H7 (cell line): ENCODE measurements at places on chromosomes 11 and 22.

DNA sequence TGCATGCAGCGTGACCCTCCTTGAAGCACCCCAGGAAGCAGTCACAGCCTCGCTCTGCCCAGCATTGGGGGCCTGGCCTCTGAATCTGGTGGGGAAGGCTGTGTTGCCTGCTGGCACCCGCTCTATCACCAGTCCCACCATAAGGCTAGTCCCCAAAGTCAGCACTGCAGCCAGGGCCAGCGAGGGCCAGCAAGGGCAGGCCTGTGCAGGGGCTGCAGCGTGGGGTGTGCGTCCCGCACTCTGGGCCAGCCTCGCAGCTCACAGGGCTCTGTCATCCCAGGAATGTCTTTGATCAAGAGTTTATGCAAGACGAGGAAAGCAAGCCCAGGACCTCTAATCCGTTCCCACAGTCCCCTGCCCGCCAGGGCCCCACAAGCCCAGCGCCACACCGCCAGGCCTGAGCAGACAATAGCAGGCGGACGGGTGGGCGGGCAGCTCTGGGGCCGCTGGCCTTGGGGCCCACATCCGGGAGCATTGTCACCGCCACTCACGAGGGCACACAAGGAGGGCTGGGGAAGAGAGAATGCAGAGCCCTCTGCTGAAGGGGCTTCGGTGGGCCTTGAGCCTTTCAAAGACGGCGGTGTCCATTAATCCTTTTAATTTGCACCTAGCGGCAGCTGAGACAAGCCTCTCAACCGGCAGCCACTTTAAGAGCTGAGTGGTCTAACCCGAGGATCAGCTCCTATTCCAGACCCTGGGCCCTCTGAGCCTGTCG lies 17.1 kb downstream of the LTO1 start:
- peak; percentile 95 for DNase-seq

DNA sequence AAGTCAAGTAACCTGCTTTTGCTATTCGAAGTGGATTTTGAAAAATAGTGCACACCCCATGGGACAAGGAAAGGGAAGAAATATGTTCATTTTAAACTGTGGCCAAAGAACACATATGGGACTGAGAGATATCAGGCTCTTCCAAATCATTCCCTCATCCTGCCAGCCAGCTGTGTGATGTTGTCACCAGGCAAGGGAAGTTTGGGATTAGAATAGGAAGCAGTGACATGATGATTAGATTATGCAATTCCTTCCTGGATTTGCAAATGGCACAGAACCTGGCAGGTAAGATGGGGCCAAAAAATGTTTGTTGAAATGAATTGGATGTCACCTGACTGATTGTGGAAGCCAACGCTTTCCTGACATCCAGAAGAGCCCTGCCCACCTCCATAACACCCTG lies 4.9 kb upstream of the SCN3B start:
- DNase-seq, result no peak

- peak; percentile 72 for DNase-seq
Measured at GRCh38 chr22:17217179-17217578, 2.1 kb downstream of the ADA2 start.

DNA sequence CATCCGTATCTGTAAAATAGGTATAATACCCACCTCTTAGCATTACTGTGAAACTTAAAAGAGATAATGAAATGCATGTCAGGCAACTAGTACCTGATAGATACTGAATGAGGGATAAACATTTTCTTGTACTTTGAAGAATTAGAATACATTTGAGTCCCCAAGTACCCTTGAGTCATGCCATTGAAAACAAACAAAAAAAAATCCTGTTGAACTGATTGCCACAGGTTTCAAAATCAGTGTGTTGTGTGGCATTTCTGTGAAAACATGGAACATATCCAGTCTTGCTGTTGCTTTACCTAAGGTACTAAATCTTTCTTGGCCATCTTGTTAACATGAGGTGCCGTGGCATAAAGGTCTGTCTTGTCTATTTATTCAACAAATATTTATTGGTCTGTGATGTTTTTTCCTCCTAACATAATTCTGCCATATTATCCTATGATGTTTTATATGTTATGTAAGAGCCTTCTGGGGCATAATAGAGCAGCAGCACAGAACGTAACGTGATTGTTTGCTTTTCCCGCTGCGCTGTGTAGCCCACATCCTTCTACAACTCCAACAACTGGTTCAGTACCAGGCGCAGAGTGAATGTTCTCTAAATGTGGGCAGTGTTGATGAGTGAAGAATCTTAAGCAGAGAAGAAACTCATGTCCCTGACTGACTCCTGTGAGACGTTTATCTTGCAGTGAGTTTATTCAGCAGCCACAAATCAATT lies 79.3 kb upstream of the RAB1B start:
- DNase-seq, result no peak

- peak; percentile 32 for DNase-seq
Measured at GRCh38 chr11:123704341-123704740, 37.1 kb downstream of the ZNF202 start.

- peak; percentile 67 for DNase-seq
Measured at GRCh38 chr11:68043029-68043348, 4.2 kb downstream of the TCIRG1 start.

GRCh38 chr11:78209478-78209877 lies 20.8 kb downstream of the USP35 start:
- no peak for DNase-seq

DNA sequence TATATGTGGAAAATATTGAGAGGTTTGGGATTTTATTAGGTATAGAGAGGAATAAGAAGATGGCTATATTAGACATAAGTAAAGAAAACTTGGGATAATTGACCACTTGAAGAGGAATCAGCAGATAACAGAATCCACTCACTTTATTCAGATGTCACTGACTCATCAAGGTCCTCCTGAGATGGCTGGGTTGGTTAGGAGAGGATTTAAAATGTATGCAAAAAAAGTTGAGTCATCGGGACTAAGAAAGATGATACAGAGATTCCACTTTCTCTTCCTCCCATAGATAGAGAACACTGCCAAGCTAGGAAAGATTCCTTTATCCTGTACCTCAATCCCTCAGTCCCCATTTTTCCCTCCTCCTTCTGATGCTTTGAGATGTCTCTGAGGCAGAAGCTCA lies at the start of gene OR6A2:
OR6A2 (minus strand) TSS at position 288 of the 400 bp plus-strand sequence. CDS start 3,981 bp downstream, outside the sequence.
- DNase-seq, result no peak

DNA sequence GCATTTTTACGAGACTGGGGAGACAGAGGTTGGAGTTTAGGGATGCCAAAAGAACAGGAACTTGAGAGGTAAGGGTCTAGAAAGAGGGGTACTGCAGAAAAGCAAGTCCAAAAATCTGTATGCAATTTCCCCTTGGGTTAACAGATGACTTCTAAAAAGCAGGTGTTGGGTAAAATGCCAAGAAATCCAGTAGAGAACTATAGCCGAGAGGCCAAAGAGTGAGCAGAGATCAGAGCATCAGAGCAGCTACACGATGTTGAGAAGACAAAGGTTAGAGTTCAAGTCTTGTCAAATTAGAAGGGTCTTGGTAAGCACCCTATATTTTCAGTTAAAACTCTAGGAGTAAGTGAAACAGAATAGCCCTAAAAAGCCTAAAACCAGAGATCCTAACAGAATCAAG lies 145.2 kb downstream of the FCHSD2 start:
- DNase-seq, result no peak

- peak; percentile 85 for DNase-seq
Measured at GRCh38 chr22:41911001-41911611, 3.8 kb downstream of the SHISA8 start.

DNA sequence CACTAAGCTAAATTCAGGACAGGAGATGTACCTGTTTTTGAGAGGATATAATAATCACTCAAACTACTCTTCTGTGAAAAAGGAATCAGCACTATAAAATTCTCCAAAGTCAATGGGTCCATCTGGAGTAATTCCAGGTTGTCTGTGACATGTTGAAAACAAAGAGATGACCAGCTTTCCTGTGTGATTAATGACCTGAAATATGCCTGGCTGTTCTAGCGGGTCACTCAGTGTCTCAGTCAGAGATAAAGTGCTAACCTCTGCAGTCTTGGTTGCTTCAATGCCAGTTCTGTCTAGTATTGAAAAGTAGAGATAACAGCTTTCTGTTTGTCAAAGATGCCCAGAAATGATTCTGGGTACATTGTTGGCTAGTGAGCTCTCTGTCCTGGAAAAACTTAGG lies 722.6 kb upstream of the TENM4 start:
- no peak for DNase-seq

DNA sequence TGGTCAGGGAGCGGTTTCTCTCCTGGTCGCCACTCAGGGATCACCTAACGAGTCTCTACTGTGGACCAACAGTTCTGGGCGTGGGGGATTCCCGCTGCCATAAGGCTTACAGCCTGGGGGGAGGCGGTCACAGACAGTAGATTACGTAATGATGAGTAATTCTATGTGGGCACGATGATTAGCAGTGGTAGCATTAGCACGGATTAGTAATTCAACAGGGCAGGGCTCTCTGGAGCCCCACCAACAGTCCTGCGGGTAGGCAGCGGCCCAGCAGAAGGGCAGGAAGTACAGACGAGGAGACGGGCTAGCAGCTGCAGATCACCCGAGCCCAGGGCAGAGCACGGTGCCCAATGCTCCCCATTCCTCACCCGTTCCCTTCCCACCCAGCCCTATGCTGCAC lies 3.6 kb downstream of the SHISAL1 start:
- DNase-seq, result no peak

DNA sequence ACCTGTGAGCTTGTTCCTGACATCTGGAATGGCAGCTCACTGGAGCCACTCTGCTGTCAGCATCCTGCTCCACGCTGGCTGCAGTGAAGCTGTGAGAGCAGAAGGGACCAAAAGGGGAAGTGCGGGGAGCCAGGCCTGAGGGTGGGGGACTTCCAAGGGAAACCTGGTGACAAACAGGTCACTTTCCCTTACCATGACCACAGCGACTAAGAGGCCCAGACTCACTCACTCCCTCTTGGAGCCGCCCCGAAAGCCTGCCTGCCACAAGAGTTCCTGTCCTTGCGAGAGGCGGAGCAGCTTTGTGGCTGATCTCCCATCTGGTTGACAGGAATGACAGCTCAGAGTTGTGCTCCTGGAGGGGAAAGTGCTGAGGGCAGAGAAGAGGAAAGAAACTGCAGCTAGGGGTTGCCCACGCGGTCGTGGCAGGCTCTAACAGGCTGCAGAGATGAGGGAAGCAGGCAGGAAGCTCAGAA lies 183.8 kb upstream of the NTM start:
- DNase-seq, result no peak

DNA sequence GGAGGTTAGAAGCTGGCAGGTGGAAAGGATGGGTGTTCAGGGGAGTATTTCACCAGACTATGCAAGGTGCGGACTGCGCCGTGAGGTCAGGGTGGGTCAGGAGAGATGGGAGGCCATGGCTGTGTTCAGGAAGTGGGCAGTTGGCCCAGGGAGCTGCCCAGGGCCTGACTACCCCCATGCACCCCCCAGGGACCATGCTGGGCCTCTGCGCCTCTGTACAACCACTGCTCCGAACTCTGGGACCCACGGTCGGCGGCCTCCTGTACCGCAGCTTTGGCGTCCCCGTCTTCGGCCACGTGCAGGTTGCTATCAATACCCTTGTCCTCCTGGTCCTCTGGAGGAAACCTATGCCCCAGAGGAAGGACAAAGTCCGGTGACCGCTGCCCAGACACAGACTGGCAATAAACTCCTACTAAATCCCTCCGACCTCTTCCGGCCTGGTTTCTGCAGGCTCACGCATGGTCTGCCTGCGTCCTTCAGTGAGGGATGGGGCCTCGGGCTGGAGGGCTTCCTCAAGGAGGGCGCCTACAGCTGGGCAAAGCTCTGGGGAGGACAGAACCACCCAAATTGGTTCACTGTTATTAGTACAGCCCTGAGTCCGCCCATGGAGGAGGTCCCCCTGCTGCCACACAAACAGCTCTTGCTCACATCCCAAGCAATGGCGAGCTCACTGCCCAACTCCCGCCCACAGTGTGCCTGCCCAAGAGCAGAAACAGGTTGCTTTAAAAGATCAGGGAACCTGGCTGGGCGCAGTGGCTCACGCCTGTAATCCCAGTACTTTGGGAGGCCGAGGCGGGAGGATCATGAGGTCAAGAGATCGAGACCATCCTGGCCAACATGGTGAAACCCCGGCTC lies 4.2 kb downstream of the PHLDA2 start:
- peak; percentile 60 for DNase-seq

DNA sequence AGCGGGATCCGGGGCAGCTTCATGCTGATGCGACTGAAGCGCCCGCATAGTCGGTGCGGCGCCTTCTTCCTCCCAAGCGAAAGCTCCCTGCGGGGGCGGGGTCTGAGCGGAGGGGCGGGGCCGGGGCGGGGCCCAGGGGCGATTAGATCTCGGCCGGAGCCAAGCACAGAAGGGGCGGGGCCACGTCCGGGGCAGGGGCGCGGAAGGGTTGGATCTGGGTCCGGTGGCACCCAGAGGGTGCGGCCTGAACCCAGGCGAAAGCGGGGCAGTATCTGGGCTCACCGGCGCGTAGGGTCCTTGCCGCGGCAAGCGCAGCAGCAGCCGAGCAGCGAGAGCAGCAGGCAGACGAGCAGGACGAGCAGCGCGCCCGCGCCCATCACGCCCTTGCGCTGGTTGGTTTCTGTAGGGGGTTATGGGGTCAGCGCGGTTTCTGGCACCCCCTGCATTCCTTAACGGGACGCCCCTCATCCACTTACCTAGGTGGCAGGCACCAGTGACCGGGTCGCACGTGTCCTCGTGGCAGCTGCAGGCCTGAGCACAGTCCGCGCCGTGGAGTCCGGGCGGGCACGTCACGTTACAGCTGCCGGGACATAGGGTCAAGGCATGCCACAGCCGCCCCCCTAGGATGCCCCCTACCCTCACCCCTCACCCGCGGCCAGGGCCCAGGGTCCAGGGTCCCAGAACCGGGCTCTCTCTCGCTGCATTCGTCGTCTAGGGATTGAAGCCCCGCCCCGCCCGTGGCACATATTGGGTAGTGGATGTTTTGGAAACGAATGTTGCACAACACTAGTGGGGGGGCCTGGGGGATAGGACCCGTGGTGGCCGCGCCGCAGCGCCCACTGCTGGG lies 8.1 kb downstream of the SCARF2 start:
- peak; percentile 99 for DNase-seq

- DNase-seq, result no peak
Measured at GRCh38 chr11:3671334-3672254, at the start of gene CHRNA10. Gene CHRNA10, minus strand, starts transcription at chr11:3671384. Its CDS starts 72 bp downstream, at chr11:3671312.

GRCh38 chr22:46003271-46004091 lies 26.5 kb upstream of the WNT7B start:
- DNase-seq, result no peak

DNA sequence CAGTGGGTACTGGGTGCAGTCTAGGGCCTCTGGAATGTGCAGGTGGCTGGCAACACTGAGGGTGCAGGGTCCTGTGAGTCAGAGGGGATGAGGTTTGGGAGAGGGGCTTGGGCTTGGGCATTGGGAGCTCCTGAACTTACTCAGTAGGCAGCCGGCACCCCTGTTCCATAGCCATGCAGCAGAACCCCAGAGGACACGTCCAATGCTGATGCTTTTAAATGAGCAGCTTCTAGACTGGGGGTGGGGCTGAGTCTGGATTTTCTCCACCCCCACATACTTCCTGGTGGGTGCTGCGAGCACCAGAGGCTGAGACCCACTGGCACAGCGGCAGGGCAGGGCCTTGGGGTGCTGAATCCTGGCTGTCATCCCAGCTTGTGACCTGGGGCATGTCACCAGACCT lies 71.4 kb downstream of the ARHGAP8 start:
- peak; percentile 10 for DNase-seq
